NCI-H1105 (cell line): ENCODE measurements at places on chromosomes 4 and X.

DNA sequence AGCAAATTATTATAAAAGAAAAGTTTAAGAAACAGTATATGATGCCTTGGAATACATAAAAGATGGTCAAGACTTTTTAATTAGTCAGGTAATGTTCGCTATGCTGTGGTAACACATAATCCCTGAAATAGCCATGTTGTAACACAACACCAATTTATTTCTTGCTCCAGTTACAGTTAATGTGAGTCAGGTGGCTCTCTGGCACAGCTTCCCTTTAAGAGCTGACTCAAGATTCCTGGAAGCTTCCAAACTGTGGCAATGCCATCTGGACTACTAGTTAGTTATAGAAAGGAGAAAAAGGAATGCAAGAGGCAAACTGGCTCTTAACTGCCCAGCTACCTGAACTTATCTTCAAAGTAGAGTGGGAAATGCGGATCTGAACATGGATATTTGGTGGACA, 210.5 kb downstream of the CHM start:
- DNase-seq = no peak

DNA sequence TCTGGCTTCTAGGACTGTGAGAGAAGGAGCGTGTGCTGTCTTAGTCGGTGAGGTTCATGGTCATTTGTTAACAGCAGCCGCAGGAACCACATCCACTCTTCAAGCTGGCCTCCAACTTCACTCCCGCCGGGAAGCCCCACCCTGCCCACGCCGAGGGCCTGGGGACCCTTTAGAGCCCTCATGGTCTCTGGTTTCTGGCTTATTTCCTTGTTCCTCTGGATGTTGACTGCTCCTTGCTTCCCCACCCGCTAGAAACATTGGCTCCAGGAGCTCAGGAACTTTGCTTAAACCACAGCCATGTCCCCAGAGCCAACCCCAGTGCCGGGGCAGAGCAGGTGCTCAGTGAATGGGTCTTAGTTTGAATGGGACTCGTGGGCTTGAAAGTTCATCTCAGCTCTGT, 40.8 kb downstream of the HTRA3 start:
- DNase-seq = no peak

- no peak for DNase-seq
Observed at GRCh38 chr4:153791746-153792617, 3.1 kb upstream of the SFRP2 start.

DNA sequence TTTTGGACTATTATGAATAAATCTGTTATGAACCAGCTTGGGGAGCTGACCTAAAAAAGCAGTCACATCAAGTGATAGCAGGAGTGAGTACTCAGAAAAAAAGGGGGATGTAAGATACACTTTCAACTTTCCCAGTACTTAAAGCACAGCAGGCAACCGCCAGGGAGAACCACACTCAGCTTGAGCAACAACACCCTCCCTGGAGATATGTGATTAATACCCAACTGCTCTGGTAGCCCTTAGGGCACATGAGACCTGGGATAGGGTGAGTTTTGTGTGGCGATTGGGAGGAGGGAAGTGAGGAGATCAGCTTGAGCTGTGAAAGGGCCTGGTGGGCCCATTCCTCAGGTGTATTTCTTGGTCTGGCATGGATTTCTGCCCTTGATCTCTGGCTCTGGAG, 220.3 kb upstream of the SFRP2 start:
- no peak for DNase-seq

DNA sequence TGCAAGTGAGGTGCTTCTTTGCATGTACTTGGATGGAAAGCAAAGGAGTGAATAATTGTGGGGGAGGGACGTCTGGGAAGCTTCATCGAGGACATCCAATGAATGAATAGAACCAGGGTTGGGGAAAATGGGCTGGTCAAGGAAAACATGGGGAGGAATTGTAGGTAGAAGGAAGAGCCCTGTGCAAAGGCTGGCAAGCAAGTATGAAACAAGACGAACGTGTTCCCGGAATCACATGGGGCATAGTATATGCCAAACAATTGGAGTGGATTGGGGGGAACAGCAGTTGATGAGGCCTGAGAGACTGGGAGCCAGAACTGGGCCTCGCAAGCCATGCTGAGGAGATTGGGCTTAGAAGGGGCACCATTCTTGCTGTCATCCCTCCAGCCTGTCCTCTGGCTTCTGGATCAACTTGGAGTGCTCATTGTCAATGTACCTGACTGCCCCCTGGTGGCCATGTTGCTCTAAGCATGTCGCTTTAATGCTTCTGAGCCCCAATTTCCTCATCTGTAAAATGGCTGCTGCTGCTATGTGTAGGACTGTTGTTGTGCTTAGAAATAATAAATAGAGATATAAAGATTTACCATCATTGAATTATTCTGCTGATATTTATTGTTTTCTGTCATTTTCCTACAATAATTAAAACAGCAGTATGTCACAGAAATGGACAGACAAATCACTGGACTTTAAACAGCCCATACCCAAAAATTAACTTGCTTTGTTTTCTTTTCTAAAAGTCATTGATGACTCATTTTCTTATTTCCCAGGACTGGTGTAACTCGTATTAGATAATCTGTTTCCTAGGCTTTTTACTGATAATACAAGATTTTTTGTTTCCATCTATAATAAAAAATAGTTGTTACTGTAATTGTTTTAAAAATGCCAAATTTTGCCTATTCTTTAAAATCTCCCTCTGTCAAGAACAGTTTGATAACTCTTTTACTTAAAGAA, 66.4 kb downstream of the JADE3 start:
- peak; percentile 44 for DNase-seq

- DNase-seq = no peak
Observed at GRCh38 chr4:74161666-74162450, 3.9 kb downstream of the MTHFD2L start.

- DNase-seq = no peak
Observed at GRCh38 chr4:133799717-133800315, 401.8 kb downstream of the PABPC4L start.

DNA sequence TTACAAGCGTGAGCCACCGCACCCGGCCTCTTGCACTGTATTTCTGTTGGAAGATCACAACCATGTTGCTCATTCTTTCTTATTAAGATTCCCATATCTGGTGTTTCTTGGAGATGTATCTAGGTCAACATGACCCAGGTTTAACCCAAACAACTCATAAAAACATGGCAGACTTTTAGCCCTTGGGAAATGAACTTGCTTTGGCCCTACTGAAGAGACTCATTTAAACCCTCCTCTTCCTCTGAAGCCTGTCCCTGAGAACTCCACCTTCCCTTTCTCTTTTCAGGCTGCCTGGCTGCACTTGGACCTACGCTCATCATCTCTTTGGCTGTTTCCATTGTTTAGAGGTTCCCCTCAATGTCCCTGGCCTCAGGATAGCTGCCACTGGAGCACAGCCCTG, 22.8 kb upstream of the OPN1LW start:
- DNase-seq = no peak

- DNase-seq = no peak
Observed at GRCh38 chr4:85512446-85513205, 37.7 kb downstream of the ARHGAP24 start.

GRCh38 chrX:19874391-19875049, 12.9 kb downstream of the SH3KBP1 start:
- DNase-seq = no peak

DNA sequence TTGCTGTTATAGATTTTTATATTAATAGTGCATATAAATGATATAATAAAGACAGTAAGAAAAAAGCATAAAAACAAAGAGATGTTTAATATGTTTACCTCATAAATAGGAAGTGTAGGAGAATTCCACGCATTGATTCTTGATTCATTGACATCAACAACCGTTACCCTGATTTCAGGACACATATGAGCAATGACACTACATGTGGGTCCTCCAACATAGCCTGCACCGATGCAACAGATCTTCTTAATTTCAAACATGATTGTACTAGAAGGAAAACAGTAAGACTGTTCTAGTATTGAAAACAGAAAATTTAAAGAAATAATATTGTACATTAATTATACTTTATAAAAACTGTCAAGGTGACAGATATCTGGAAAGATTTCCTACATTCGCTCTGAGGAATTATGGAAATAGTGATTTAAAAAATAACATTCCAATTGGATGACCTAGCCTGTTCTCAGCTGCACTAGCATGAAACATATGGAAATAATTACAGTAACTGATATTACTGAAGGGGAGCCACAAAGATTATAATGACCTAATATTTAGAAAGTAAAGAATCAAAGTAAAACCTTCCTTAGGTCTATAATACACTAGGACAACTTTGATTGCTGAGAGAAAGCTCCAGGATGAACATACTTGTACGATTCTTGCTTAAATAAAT, 5.9 kb downstream of the UGDH start:
- no peak for DNase-seq

GRCh38 chr4:184826691-184827270, 1.0 kb upstream of the ACSL1 start:
- DNase-seq = no peak

DNA sequence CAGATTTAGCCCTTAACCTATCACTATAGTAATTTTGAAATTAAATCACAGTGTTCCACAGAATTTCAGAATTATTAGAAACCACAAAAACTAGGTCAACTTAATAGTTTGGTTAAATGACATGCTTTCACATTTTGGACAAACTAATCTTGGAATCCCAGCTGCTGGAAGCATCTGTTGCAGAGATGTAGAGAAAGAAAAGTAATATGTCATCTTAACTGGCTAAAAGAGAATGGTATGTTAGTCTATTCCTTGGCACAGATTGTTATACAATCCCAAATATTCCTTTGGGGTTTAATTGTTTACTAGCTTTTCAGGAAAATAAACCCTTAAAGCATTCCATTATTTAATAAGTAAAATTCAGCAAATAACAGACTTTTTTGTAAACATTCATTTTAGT, 519.9 kb downstream of the IL15 start:
- no peak for DNase-seq

- DNase-seq = no peak
Observed at GRCh38 chrX:65900850-65901844, 138.7 kb downstream of the VSIG4 start.

GRCh38 chr4:13881892-13882291, 254.4 kb upstream of the BOD1L1 start:
- no peak for DNase-seq

- DNase-seq = no peak
Observed at GRCh38 chr4:79687006-79687405, 279.0 kb upstream of the GK2 start.

DNA sequence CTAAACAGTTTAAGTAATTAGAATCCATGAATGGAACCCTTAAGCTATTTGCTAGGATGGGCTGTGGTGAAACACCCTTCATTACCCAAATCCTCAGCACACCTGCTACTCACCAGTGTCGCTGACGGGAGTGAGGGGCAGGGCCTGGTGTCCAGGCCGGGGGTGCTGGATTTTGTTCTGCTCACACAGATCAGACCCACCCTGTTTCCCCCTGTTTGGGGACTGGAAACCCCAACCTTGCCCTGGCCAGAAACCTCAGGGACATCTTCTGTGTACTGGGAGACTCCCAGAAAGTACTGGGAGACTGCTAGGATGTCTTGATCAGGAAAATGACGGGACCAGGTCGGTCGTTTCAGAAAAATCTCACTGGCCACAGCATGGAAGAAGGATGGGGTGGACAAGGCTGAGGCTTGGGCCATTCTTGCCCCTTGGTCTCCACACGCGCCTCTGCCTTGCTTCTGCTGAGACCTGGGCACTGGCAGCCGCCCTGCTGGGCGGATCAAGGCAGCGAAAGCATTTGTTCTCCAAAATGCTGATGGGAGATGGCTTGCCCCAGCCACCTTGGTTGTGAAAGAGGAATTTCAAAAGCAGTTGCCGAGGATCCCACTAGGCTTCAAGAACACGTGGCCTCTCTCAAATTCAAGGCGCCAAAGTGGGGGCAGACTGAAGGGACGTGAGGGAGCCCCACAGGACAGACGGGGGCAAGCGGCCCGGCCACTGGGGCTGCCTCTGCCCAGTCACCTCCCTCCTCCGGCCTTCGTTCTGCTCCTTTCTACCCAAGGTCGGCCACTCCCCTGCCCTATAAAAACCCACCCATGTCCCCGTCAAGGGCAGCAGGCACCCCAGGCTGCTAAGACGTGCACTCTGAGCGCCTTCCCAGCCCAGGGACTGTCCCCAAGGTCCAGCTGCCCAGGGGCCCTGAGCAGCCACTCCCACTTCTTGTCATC, 23.5 kb upstream of the PDE6B start:
- DNase-seq = no peak
